ENCODE measurements at places on chromosomes 1 and 21.

- DNase-seq: no peak
These were observed 134.8 kb downstream of the BACH1 start for GRCh38 chr21:29433366-29434059.

DNA sequence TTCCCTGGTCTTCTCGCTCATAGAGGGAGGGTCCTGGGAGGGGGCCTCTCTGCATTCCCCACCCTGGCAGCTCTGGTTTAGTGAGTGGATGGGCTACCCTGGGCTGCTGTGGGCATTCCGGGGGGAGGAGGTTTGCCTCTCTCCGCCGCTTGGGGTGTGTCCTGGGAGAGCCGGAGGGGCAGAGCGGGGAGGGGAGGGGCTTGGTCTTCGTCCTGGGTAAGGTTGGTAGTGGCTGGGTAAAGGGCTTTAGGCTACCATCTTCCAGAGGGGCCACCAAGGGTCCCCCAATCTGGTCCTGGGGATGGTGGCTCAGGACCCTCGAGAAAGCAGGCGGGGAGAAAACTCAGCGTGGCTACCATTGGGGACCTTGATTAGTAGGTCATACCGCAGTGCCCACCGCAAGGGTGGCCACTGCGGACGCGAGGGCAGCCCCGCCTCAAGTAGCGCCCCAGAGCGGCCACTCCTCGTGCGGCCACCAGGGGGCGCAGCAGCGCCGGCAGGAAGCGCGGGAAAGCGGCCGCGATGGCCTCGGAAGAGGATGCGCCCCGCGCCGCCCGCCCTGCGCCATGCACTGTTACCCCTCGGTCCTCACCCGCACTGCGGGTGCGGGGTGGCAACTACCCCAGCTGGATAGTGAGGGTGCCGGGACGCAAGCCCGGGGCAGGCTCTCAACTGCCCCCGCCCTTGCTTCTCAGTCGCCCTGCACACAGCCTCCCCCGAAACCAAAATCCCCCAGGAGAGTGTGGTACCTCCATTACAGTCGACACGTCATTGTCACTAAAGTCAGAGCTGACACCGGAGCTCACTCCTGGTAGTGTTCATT lies 44.1 kb upstream of the SLC25A33 start:
- DNase-seq: peak; percentile 47

- DNase-seq: no peak
These were observed 675.0 kb downstream of the KIF26B start for GRCh38 chr1:245829826-245830225.

- no peak for DNase-seq
These were observed 66.5 kb downstream of the TSEN15 start for GRCh38 chr1:184118046-184118445.

GRCh38 chr1:227707846-227708245 lies 27.3 kb downstream of the JMJD4 start:
- no peak for DNase-seq

- no peak for DNase-seq
These were observed 116.0 kb downstream of the TTLL7 start for GRCh38 chr1:83882906-83883305.
